Islet precursor cell (in vitro differentiated cells): ENCODE measurements at places on chromosomes 13 and 19.
A peak's percentile ranks its signal among the peaks of the same experiment; 100 is the strongest.

- peak; percentile 89 for DNase-seq
Measured at GRCh38 chr13:36673838-36674326, at the start of gene SERTM1. Gene SERTM1 (plus strand): TSS chr13:36674020. CDS start chr13:36695079, 21,059 bp downstream.

GRCh38 chr19:49763230-49763629 is at the start of gene TSKS:
Gene TSKS (minus strand): TSS chr19:49763306. CDS start chr19:49763247, 59 bp downstream.
- no peak for DNase-seq

GRCh38 chr19:6044056-6044805 is 66.1 kb downstream of the RFX2 start:
- peak; percentile 32 for DNase-seq

- DNase-seq, result no peak
Measured at GRCh38 chr13:39955560-39955959, 300.1 kb downstream of the COG6 start.

- DNase-seq, result no peak
Measured at GRCh38 chr13:25203127-25203740, 31.1 kb upstream of the AMER2 start.

- DNase-seq, result no peak
Measured at GRCh38 chr19:58356766-58357480, 3.6 kb upstream of the A1BG start.

DNA sequence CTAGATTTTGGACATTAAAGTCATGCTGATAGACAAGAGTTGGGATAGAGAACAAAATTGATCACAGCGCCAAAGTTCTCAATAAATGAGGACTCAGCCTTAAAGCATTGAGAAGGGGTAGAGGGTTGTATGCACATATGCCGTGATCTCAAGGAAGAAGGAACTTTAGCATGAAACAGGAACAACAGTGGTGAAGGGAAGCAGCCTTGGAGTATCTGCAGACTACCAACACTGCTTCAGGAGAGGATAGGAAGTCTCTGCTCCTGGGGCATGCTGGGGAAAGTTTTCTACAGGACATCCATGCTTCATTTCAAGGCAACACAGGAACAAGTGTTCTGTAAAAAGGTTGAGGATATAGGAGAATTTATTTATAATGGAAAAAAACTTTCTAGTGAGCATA is 111.9 kb upstream of the MLNR start:
- DNase-seq, result no peak

DNA sequence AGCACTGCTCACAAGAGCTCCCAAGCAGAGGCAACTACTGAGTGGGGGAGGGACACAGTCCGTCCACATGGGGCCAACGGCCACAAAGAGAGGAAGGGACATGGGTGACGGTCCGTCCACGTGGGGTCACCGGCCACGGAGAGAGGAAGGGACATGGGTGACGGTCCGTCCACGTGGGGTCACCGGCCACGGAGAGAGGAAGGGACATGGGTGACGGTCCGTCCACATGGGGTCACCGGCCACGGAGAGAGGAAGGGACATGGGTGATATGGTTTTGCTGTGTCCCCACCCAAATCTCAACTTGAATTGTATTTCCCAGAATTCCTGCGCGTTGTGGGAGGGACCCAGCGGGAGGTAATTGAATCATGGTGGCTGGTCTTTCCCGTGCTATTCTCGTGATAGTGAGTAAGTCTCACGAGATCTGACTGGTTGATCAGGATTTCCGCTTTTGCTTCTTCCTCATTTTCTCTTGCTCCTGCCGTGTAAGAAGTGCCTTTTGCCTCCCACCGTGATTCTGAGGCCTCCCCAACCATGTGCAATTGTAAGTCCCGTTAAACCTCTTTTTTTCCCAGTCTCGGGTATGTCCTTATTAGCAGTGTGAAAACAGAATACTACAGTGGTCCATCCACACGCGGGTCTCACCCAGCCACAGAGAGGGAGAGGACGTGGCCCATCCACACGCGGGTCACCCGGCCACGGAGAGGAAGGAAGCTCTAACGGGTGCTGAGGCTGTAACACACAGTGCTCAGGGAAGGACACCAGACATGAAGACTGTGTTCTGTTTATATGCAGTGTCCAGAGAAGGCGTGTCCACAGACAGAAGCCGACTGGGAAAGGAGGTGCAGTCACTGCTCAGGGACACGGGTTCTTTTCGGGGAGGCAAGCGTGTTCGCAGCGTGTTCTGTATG is 48.5 kb downstream of the GAS6 start:
- DNase-seq, result no peak

DNA sequence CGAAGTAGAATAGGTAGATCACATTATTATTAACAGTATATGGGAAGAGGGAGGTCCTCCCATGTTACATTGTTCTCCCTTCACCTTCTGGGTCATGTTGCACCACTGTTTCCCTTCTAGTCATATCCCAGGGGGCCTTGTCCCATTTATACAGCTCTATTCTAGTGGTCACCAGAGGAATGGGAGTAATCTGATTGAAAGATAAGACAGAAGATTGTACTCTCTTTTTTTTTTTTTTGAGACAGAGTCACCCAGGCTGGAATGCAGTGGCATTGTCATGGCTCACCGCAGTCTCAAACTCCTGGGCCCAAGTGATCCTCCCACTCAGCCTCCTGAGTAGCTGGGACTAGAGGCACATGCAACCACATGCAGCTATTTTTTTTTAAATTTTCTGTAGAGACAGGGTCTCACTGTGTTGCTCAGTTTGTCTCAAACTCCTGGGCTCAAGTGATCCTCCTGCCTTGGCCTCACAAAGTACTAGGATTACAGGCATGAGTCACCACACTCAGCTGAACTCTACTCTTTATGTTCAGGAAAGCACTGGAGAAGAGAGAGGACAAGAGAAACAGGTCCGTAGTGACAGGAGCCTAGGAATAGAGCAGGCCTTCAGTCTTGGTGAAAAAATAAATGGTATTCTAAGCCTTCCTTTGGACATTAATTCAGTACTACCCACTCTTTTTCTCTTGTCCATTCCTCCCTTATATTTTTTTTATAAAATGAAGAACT is 4.3 kb upstream of the ZNF529 start:
- DNase-seq, result peak; percentile 56

DNA sequence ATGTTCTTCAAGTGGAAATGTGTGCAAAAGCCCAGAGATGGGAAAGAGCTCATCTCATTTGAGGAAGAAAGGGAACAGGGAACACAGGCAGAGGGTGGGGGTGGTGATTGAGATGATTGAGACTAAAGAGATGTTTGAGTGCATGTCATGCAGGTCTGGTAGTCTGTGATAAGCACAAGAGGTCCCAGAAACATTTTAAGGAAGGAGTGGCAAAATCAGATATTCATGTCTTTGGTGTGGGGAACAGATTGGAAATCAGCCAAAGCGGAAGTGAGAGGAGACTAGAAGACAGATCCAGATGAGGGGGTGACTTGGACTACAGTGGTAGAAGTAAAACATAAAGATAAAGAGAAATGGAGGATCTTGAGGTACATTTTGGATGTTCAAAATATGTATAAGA is 39.4 kb upstream of the DACH1 start:
- DNase-seq, result no peak

DNA sequence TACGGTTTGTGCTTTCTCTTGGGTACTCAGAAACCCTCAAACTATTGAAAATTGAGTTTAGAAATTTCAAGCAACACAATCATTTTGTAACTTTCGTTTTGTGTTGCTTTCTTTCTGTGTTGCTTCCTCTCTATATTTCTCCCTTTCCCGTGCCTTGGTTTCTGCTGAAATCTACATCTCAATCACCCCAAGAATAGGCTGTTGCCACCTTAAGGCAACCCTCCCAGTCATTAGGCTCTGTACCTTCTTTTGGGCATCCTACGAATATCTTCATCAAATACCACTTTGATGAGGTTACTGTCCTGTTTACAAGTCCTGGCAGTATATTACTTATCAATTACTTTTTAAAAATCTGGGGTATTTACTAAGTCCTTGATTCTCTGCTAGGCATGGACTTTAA is 621.6 kb downstream of the GPC6 start:
- no peak for DNase-seq

DNA sequence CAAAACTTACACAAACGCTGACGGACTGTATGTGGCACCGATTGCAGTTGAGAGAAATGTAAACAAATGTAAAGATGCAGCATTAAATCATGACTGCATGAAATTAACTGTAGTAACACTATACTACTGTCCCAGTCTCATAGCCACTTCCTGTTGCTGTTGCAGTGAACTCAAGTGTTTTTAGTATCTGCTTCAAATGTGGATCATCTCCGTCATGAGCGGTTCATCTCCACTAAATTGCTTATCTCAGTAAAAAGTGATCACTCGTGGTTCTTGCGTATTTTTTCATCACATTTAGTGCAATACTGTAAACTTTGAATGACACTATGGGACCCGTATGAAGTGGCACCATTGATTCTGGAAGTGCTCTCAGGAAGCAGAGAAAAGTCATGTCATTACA is 60.3 kb upstream of the RNF113B start:
- DNase-seq, result no peak

DNA sequence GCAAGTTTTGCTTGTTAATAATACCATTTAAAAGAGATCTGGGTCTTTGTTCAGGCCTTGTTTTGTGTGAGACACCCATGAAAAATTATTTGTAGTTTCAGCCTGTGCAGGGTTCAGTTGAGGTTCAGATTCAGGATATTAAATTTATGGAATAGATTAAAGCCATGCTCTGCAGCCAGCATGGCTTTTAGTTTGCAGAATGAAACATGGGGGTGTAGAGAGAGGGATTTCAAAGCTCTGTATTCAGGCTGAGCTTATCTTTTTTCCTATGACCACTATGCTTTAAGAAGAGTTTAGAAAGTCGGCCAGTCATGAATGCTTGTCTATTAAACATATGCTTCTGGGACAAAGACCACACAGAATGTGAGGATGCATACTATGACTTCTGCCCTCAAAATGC is 73.6 kb downstream of the DCLK1 start:
- DNase-seq, result no peak

DNA sequence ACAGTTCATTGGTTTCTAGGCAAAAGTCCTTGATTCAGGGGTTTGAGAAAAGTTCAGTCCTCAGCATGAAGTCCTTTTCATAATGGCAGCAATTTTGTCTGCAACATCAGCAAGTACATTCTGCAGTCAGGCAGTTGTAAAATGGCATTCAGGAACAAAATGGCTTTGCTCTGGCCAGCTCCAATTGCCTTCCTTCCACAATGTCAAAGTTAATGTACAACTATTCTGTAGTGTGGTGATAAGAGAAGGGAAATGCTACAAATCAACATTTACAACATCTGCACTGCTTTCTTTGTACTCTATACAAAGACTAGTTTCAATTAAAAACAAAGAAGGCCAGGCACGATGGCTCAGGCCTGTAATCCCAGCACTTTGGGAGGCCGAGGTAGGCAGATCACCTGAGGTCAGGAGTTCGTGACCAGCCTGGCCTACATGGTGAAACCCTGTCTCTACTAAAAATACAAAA is 1.8 kb upstream of the NEK3 start:
- no peak for DNase-seq

- DNase-seq, result peak; percentile 68
Measured at GRCh38 chr13:20721454-20722357, 18.2 kb downstream of the IL17D start.

DNA sequence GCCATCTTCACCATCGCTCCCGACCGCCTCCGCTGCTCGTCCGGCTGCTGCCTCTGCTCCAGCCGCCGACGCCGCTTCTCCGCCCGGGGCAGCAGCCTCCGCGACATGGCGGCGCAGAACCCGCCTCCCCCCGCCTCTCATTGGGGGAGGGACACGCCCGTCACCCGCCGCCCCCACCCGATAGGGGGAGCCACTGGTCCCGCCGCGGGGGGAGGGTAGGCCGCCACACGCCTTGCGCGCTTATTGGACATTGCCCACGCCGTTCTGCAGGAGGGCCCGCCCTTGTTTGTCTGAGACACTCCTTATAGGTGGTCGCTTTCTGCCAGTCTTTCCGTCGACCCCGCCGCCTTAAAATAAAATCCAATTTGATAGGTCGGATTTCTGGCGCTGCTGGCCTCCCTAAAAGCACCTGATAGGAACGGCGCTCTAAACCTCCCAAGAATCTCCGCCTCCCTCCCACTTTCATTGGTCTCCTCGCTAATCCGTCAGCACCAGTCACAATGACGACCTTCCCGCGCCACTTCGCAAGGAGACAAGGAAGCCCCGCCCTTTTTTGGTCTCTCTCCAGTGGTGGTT is at the start of gene HNRNPL:
Gene HNRNPL (minus strand): TSS at position 127 of the 576 bp plus-strand sequence. CDS start 20 bp downstream, at position 107.
- DNase-seq, result peak; percentile 100

GRCh38 chr13:43985422-43986072 is 105.8 kb downstream of the LACC1 start:
- no peak for DNase-seq

GRCh38 chr13:113631341-113632095 is 26.5 kb downstream of the ATP4B start:
- DNase-seq, result no peak

- no peak for DNase-seq
Measured at GRCh38 chr13:93843082-93843481, 616.5 kb downstream of the GPC6 start.

GRCh38 chr13:105509981-105510762 is 1025.3 kb downstream of the EFNB2 start:
- peak; percentile 64 for DNase-seq

DNA sequence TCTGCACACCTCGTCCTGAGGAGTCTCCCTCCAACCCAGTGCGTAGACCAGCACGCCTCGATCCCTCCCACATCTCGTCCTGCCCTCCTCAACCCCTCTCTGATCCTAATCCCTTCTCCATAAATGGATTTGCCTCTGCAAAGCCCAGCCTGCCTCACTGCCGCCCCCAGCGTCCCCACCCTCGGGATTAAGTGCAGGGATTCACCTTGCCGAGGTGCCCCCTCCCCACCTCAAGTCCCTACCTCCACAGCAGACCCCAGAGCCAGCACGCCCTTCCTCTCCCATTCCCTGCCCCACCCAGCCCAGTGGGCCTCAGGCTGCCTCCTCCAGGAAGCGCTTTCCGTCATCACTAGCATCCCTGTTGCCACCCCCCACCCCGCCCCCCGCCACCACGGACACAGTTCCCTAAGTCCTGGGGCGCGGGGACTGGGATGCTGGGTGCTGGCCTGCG is 4.0 kb downstream of the KLF16 start:
- DNase-seq, result no peak

DNA sequence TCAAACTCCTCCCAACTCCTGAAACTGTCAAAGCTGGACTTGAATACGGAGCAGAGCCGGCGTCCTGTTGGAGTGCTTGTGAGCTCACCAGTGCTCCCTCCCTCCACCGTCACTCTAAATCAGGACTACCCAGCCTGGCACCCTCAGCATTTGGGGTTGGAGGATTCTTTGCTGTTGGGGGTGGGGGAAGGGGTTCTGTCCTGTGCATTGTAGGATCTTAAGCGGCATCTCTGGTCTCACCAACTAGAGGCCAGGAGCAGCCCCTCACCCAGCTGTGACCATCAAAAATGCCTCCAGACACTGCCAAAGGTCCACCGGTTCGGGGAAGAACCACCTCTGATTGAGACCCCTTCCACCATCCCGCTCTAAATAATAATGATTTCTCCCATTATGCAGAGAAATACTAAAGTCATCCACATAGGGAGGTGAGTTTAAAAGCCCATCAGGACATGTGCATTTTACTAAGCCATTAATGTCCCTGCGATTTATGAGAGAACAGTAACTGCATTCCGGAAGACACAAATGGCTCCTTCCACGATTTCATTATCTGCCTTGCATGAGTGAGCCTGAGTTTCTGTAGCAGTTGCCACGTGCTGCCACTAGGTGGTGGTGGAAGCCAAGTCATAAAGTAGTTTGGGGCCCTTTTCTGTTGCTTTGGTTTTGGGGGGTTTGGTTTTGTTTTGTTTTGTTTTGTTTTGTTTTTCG is 16.1 kb upstream of the USP29 start:
- DNase-seq, result no peak
